ENCODE measurements at places on chromosomes 6 and 20. TPM values are rescaled to one million over a fixed set of nuclear protein-coding genes. Genes with fewer than 3 reads are reported as not detected.

Gene SIRPA
- total RNA-seq = 5.6 TPM

Gene SPTLC3
- total RNA-seq = 0.63 TPM

Gene DOK5
- total RNA-seq = 259 TPM

Gene HLA-G
- not detected for total RNA-seq

Gene SMIM13
- total RNA-seq = 86.7 TPM

Gene DYNLT2
- total RNA-seq = 4.1 TPM

Gene KIAA0408
- 120 TPM for total RNA-seq

Data from parietal lobe (tissue), 2 donors.